Common myeloid progenitor, CD34-positive (primary cell): ENCODE measurements at places on chromosomes 5 and 9.

DNA sequence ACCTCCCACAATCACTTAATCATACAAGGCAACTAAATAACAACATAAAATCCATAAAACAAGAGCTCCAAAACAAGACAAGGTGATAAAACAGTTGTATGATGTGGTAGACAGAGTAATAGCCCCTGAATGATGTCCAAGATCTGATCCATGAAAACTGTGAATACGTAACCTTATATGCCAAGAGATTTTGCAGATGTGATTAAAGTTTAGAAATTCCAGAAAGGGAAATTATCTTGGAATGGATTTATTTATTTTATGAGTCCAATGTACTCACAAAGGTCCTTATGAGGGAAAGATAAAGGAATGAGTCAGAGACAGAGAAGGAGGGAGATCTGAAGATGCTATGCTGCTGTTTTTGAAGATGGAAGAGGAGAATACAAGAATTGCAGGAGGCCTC, 1775.7 kb upstream of the C9orf72 start:
- no peak for DNase-seq

- DNase-seq: no peak
Observed at GRCh38 chr5:13731121-13731628, 213.3 kb downstream of the DNAH5 start.

- no peak for DNase-seq
Observed at GRCh38 chr9:32351845-32352244, 32.6 kb upstream of the ACO1 start.

DNA sequence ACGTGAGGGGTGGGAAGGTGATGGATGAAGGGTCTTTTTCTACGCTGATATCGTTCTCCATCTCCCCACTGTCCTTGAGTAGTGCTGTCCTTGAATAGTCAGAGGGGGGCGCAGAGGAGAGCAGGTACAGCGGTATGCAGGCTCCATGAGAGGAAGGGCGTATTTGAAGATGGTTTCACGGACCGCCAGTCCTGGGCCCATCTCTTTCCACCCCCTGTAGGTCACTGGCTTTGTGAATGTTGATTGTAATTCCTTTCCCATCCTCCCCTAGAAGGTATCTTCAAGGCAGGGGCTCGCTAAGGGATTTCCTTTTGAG, 40.8 kb upstream of the DAB2IP start:
- DNase-seq: no peak

- DNase-seq: no peak
Observed at GRCh38 chr5:154727361-154727760, 27.8 kb upstream of the LARP1 start.

DNA sequence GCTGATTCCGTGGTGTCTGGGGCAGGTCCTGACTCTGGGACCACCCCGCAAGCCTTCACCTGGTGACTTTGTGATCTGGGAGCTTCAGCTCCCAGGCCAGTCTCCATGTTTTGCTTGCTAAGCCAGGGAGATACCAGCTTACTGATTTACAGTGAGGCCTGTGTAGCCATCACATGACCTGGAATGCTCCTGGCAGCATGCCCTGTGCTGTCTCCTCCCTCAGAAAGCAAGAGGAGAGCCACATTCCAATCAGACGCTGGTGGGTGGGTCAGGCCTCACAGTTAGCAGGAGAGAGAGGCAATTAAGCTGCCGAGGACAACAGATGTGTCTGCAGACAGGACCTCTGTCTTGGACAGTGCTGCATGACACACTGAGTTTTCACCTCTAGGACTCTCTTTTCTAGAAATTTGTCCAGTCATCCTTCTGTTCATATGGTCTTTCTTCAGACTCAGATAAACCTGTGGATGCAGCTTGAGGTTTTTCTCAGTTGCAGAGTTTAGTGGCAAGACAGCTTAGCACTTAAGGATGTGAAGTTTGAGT, 24.4 kb upstream of the GRPEL2 start:
- peak; percentile 92 for DNase-seq

DNA sequence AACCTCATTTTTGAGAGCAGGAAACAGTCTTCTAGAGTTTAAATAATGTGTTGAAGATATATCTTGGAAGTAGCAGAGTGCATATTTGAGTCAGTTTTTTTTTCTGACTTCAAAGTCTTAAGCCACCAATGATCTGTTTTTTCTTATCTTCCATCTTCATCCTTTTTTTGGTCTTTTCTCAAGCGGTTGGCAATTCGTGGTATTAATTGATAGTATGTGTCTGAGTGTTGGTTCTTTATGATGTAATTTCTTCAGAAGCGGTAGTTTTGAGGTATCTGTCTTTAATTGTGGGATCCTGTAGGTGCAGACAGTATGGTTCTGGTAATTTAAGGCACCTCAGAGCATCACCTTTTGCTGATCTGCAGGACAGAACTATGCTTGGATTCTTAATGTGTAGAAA, 3.9 kb downstream of the CSNK1G3 start:
- DNase-seq: peak; percentile 30

DNA sequence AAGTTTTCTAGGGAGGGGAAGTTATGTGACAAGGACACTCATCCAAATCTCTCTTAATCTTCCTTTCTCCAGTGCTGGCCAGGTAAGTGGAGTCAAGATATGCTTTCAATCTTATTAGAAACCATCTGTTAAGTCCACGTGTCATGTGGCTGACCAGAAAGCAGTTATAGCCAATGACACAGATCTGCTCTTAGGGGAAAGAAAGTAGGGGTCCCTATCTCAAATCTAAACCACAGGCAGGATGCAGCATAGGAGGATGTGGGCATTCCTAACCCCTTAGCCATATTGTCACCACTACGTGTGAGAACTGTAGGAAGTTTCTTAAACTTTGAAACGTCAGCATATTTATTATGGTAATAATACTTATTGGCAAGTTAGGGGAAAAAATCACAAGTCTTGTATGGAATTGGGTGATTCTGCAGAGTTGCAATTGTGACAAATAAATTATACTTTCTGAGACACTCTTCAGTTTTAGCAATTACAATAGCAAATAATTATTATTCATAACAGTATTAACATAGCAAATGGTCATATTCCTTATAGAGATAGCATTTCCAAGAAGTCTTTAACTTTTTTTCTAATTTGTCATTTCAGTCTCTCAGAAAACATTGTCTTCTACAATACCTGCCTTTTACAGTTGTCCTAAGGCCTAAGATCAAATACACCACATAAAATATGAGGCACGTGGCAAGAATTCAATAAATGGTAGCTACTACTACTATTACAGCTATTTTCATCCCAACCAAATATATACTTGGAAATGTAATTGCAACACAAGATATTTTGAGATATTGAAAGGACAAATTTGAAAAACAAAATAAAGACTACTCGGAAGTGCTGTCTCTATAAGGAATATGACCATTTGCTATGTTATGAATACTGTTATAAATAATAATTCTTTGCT, 236.9 kb downstream of the PDE4D start:
- DNase-seq: peak; percentile 95

GRCh38 chr5:159106193-159106568, 6.5 kb upstream of the EBF1 start:
- peak; percentile 38 for DNase-seq

DNA sequence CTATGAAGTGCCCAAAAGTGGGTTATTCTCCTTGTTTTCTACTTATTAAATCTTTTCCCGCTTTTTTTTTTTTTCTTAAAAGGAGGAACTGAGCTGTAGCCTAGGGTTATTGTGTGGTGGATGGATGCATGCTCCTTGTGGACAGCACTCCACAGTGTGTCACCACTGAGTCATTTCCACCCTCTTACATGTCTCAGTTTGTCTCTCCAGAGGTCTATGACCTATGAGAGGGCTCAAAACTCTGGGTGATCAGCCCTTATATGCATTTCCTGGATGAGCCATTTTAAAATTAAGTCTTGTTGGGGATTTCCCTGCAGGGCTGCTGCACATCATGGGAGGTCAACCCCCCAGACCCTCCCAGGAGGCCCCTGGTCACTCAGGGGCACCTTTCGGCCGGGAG, 102.2 kb upstream of the MOCS2 start:
- DNase-seq: no peak

GRCh38 chr9:137705906-137706305, 87.1 kb downstream of the EHMT1 start:
- no peak for DNase-seq

DNA sequence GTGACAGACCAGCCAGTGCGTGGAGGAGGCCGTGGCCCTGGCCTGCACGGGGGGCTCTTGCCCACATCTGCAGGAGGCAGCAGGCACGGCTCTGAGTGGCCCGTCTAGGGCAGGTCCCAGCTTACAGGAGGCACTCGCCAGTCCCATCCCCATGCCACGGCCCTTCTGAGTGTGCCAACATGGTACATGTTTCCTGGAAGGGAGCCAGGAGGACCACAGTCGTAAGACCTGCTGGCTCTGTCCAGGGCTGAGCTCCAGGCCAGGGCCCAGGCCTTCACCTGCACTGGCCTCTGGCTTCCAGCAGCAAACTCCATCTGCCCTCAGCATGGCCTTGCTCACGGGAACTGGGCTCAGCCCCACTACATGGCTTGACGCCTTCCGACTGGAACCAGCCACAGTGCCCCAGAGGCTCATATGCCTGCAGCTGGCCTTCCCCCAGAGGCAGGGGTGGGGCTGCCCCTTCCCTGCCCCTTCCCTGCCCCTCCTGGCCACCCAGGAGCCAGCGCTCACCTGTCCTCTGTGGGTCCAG, 3.8 kb downstream of the NKD2 start:
- DNase-seq: no peak

GRCh38 chr9:129775448-129775798, 22.6 kb upstream of the PTGES start:
- peak; percentile 34 for DNase-seq

DNA sequence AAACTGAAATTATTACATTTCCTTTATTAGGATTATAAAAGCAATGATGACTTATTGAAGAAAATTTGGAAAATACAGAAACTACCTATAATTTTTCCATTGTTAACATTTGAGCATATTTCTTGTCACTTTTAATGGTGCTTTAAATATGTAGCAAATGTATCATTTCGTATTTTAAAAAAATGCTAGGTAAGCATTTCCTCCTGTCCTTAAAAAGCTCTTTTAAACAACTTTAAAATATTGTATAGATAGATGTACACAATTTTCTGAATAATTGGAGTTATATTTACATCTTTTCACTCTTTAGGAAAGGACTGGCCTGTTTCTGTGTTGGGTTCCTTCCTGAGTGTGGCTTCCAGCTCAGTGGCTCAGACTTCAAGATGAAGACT, 15.6 kb downstream of the TENT4A start:
- DNase-seq: no peak

- peak; percentile 46 for DNase-seq
Observed at GRCh38 chr5:25568989-25569625, 924.3 kb upstream of the CDH10 start.

DNA sequence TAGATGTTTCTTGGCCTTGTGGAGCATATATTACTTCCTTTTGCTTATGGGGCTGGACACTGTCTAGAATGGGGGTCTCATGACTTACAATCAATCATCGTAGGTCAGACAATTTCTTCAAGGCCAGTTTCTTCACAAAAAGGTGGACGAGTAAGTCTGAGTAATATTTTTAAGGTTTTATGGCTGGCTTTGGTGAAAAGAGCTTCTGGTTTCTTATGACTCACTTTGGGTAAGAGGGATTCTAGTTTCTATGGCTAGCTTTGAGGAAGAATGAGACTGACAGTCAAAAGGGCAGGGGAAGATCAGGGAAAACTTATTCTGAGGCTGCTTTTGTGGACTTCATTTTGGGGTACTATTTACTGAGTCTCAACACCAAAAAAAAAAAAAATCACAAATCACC, 2067.2 kb upstream of the C9orf72 start:
- no peak for DNase-seq

DNA sequence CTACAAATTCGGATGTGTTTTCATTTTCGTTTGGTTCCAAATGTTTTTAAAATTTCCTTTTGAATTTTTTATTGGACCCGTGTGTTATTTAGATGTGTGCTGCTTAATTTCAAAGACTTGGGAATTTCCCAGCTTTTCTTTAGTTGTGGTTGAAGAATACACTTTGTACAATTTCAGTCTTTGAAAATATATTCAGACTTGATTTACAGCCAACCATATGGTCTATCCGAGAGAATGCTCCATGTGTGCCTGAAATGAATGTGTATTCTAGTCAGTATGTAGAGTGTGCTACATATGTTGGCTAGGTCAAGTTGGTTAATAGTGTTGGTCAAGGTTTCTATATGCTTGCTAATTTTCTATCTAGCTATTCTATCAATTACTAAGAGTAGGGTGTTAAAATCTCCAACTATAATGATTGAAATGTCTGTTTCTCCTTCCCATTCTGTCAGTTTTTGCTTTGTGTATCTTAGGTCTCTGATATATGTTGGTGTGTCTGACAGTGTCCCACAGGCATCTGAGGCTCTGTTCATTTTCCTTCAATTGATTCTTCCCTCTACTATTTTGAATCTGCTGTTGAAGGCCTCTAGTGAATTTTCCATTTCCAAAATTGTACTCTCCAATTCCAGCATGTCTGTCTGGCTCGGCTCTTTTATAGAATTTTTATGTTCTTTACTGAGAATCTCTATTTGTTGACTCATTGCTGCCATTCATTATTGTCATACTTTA, 36.2 kb downstream of the RNF130 start:
- peak; percentile 29 for DNase-seq

- DNase-seq: no peak
Observed at GRCh38 chr9:36503172-36504088, 69.3 kb upstream of the MELK start.

GRCh38 chr5:31169379-31169778, 24.1 kb upstream of the CDH6 start:
- DNase-seq: no peak

DNA sequence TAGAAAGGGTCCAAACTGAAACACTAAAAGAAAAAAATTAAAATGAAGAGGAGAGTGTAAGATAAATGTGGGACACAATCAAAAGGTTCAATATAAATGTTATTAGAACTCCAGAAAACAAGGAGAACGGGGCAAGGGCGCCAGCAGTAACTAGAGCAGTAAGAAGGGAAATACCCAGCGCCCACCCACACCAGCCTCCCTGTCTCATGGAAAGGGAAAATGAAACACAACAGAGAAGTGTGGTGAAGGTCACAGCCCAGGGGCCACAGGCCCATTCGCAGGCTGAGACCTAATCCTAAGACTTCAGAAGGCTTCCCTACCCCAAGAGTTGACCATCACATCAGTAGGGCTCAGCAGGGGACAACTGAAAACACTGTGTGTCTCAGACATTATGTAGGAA, 45.8 kb upstream of the CLK4 start:
- no peak for DNase-seq

DNA sequence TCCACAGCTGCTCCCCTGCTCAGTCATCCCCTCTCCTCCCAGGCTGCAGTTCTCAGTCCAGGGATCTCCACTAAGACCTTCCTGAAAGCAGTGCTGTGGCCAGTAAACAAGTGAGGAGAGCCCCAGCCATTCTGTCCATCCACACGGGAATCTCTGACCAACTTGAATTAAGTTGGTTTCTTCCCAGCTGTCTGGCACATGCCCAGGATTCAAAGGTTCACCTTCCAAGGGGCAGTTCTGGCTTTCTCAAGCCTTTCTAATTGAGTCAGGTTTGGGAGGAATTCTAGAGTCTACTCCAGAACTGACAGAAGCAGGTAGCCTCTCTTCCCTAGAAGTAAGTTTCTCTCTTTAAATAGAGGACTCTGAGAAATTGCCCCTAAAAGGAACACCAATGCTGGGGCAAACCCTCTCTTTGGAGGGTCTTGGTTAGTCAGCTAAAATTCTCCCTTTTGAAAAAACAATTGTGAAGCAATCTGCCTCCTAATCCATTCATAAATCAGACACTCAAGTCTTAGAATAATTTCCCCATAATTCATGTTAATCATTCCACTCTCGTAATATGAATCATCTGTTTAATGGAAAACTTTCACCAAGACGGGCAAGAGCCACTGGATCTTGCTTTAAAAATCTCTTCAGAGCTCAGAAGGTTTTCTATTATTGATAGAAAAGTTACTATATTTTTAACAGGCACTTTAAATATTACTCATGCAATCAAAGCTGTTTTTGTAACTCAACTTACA, 133.8 kb downstream of the SPOCK1 start:
- no peak for DNase-seq
